Urinary bladder (tissue), 4 donors: ENCODE measurements at places on chromosomes 13 and 19. TPM values are rescaled to one million over a fixed set of nuclear protein-coding genes. Genes with fewer than 3 reads are reported as not detected.

The SIGLEC12 gene
- total RNA-seq, result 0.11 TPM

The ZNF665 gene
- 11.9 TPM for total RNA-seq

The ADAT3 gene
- 1.4 TPM for total RNA-seq

The PROSER3 gene
- 6.8 TPM for total RNA-seq

The RFPL4AL1 gene
- not detected for total RNA-seq
